ENCODE measurements at places on chromosomes 16 and 17.

- no peak for DNase-seq
Observed at GRCh38 chr16:3101841-3102470, 2.9 kb upstream of the ZSCAN10 start.

DNA sequence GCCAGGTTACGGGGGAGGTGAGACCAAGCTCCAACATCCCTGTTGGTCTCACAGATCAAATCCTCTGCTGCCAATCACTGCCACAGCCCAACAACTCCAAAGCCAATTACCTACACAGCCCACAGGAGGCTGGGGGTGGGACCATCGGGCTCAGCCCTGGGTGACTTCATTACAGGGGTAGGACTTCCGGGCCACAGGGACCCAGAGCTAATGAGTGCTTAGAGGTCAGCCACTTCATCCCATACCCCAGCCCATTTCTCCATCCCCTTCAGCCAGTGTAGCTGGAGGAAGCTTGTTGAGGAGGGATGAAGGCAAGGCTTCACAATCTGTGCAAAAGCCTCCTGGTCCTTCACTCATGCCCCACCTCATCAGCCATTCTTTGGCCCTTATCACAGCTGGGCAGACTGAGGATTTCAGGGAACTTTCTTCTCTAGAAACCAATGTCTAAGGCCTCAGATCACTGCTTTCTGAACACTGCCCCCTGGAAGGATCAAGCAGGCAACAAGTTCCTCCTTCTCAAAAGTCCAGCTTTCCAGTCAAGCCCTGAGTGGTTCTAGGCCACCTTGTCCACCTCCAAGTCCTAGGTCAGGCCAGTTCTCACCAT lies 5.8 kb downstream of the FOXN1 start:
- DNase-seq: no peak

DNA sequence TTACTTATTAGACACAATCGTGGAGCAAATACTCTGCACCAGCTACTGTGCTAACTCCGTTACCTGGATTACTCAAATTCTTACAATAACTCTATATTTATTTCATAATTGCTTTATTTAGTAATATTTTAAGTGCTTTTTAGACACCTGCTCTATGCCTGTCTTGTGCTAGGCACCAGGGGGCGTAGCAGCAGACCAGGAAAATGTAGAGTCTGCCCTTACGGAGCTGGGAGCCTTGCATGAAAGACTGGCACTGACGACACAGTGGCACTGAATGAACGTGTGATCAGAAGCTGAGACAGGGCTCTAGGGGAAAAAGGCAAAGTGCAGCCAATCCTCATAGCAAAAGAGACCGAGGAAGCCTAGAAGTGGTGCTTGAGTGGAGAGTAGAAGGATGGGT lies 486.5 kb downstream of the CDH13 start:
- no peak for DNase-seq

GRCh38 chr17:32558326-32558955 lies 71.6 kb downstream of the CDK5R1 start:
- DNase-seq: no peak

Data from cortex of kidney (tissue), 1 donor.